Fibroblast of skin of scalp (primary cell): ENCODE measurements at places on chromosomes 4 and X.

DNA sequence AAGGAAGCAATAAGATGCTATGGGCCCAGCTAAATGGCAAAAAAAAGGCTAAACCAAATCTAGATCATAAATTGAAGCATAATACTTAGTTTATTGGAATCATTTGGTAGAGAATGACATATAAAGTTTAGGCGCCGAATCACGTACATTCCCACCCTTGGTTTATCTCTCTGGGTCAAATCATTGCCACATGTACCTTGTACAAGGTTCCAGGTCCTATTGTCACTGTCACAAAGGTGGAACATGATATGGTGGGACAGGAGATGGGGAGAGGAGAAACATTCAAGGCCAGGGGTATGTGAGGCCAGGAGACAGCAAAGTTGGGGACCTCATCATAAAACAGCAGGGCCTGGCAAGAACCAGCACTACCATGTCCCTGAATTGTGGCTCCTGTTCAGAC lies 13.4 kb downstream of the MAML3 start:
- DNase-seq: no peak

DNA sequence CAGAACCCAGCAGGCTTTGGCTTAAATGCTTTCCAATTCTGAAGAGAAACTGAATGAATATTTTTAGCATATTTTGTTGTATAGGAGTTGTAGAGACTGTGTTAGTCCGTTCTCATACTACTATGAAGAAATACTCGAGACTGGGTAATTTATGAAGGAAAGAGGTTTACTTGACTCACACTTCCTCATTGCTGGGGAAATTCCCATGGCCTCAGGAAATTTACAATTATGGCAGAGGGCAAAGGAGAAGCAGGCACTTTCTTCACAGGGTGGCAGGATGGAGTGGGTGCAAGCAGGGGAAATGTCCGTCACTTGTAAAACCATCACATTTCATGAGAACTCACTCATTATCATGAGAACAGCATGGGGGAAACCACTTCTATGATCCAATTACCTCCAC lies 291.7 kb downstream of the PACRGL start:
- no peak for DNase-seq

- DNase-seq: peak; percentile 77
These were observed 11.2 kb upstream of the CCNQ start for GRCh38 chrX:153609917-153610835.

DNA sequence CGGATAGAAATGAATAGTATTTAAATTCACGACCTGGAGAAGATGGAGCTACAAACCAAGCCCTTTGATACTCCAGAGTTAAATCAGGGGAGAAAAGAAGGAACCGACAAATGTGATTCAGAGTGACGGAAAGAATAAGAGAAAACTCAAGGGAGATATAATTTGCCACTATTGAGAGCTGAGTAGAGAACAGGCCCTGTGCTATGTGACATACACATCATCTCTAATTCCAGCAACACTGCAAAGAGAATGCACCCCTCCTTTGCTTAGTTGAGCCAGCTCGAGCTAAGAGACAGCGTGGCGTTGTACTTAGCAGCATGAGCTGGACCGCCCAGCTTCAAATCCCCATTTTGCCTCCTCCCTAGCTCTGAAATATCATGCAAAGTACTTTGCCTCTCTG lies 266.4 kb upstream of the TENM3 start:
- no peak for DNase-seq

GRCh38 chrX:46204721-46205422 lies 340.3 kb downstream of the ZNF674 start:
- DNase-seq: peak; percentile 0

DNA sequence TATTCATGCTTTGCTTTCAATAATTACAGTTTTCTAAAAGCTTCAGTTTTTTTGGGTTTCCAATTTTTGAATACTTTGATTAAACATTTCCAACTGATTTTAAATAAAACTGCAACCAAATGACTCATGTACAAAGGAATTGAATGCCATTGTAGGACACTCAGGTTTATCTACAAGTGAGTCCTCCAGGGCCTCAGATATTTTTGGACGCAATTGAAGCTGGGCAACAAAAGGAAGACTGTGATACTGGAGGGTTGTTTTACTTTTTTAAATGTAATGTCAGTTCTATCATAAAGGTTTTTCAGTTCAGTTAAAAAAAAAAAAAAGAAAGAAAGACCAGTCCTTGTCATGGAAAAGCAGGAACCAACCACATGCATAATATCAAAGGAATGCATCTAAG lies 64.2 kb downstream of the MAGEA10 start:
- DNase-seq: no peak

- peak; percentile 28 for DNase-seq
These were observed 98.0 kb downstream of the AMMECR1 start for GRCh38 chrX:110219920-110220319.

DNA sequence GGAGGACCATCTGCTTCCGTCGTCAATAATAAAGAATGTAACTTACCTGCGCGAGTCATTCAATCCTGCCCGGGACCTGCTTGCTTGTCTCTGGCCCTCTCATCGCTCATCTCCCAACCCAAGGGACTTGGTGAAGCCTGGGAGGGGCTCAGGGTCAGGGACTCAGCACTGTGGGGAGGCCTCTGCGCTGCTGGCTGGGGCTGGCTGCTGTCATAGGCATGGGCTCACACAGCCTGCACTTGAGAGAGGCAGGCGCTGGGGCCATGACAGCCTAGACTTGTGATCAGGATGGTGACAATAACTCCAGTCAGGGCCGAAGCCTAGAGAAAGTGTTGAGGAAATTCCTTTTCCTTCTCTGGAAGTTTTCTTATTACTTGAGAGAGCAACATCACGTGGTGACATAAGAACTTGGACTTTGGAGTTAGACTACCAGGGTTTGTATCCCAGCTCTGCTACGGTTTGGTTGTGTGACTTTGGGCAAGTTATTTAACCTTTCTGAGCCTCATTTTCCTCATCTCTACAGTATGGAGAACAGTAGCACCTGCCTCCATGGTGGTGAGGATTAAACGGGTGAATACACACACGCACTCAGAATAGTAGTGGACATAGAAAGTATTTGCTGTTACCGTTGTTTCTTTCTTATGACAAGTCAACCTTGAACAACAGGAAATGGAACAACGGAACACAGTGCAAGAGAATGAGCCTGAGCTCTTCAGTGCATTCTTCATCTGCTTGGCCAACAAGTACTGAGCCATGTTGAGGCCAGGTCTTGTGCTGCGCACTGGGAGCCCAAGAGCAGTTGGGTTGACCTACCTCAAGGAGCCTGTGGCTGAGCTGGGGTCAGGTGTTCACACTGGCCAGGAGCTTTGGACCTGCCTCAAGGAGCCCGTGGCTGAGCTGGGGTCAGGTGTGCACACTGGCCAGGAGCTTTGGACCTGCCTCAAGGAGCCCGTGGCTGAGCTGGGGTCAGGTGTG lies 60.5 kb downstream of the TBC1D14 start:
- no peak for DNase-seq

- DNase-seq: peak; percentile 7
These were observed 233.8 kb downstream of the FSTL5 start for GRCh38 chr4:161929956-161930355.

DNA sequence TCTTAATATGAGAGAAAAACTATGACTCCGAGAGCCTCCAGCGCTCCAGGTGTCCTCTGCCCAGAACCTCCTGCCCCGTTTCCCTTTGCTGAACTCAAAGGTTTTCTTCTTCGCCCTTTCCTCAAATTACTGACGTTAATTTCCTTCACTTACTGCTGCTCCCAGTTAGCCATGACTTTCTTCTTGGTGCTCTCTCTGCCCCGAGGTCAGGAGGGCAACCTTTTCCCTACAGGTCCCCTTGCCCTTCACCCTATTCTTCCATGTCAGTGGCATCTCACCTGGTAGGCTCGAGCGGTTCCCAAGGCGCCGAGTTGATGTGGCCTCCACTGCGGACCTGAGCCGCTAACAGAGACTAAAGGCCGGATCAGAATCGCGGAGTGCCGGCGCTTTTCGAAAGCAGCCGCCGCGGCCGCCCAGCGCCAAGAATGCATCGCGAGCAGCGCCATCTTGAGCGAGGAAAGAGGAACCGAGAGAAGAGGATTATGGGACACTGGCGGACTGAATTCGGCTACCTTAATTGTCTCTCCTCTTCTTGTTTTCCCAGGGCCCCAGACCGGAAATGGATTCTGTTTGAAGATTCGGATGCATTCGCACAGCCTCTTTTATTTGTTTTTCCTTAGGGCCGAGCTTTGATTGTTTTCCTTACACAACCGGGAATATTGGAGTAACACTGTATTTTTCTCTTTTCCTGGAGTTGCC lies at the start of gene ABCB7:
ABCB7 (minus strand) TSS at position 457 of the 699 bp plus-strand sequence; CDS start at position 446, 11 bp downstream.
- DNase-seq: peak; percentile 73

- no peak for DNase-seq
These were observed 12.9 kb downstream of the STIM2 start for GRCh38 chr4:26873391-26874026.

GRCh38 chrX:7351926-7352325 lies 204.0 kb upstream of the PUDP start:
- peak; percentile 66 for DNase-seq

DNA sequence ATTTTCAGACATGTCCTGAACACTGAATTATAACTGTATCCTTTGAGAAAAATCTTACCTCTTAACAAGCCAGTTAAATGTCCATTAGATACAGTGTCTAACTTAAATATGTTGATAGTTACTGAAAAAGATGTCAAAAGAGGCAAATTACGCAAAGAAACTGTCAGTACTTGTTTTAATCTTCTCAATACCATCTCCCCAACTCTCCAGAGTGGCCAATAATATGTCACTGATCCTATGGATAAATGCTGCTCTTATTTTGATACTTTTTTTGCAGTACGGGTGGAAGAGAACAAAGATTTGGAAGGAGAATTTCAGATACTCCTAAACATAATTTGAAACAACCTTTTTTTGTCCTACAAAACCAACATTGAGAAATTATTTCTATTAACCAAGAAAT lies 192.7 kb downstream of the CBR4 start:
- DNase-seq: no peak
